ENCODE measurements at places on chromosomes 12 and 14. TPM values are rescaled to one million over a fixed set of nuclear protein-coding genes. Genes with fewer than 3 reads are reported as not detected.

- no peak for DNase-seq
- no peak overlapping the region for H3K4me3 ChIP-seq
- no peaks in the 10 kb centered on the region for H3K4me1 ChIP-seq
- H3K27ac ChIP-seq: no peak overlapping the region
Observed at GRCh38 chr12:31821484-31821883, 92.7 kb upstream of the AMN1 start.

DNA sequence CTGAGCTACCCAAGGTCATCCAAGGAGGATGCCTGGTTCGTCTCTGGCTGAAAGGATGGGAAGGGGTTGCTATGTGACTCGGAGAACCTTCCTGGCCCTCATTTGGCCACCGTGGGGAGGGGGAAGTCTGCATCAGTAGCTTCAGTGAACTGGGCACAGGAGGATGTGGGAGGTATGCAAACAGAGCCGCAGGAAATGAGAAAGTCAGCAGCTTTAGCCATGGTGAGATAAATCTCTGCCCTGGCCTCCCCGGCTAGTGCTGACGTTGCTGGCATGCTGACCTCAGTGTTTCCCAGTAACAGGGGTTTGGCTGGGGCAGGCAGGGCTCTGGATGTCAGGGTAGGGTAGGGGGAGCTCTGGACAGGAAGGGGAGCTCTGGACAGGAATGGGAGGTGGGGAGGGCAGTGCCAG, 2.3 kb upstream of the CEBPE start:
- no peak overlapping the region for H3K4me3 ChIP-seq
- H3K27ac ChIP-seq: peak overlapping the region; percentile 56
- no peak for DNase-seq
- no peaks in the 10 kb centered on the region for H3K36me3 ChIP-seq
- H3K4me1 ChIP-seq: peaks cover 29% of the 10 kb centered on the region

The SERPINA4 gene
- total RNA-seq: not detected

DNA sequence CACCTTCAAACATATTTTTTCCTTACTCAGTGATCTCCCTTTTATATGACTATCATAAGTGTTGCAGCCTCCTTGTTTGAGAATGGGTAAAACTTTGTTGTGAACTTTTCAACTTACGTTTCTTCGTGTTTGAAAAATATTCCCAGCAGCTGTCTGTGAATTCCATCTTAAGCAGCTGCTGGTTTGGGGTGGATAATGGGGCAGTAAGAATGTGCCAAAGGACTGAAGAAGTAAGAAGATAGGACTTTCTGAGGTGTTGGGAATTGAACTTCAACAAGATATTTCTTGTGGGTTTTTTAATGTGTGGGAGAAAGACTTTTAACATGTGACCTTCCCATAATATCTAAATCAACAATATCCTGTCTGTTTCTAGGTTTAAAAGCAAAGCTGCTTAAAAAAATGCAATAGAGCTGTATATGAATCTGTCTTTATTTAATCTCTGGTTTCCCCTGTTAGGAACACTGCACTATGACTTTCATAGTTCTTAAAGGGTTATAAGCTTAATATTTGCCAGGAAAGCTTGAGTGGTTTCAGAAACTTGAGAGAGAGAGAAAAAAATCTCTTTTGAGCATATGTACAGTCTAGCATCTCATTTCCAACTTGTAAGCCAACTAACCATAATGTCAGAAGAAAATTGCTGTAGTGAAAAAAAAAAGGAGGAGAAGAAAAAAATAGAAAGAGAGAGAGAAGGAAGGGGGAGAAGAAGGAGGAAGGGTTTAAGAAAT, 1659.2 kb upstream of the FLRT2 start:
- H3K36me3 ChIP-seq: no peaks in the 10 kb centered on the region
- H3K27ac ChIP-seq: no peak overlapping the region
- H3K4me3 ChIP-seq: no peak overlapping the region
- no peak for DNase-seq

GRCh38 chr12:25504744-25505143, 48.3 kb downstream of the LMNTD1 start:
- H3K4me3 ChIP-seq: no peak overlapping the region
- no peaks in the 10 kb centered on the region for H3K4me1 ChIP-seq
- H3K27me3 ChIP-seq: no peaks in the 10 kb centered on the region
- no peaks in the 10 kb centered on the region for H3K36me3 ChIP-seq
